ENCODE measurements at places on chromosomes 3 and 15.

DNA sequence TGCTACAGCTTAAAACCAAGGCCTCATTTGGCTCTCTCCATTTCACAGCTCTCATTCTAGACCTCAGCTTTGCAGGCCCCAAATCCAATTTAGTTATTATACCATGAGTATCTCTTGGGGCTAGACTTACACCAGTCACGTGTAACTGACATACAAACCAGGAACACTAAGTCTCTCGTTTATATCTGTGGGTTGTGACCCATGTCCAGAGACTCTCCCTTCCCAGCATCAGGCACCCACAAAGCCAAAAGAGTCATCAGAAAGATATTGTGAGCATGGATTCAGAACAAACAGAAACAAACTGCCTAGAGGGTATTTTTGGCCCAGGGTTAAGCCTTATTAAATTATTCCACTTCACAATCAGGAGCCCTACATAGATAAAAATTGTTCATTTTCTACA lies 5.6 kb upstream of the CCDC13 start:
- DNase-seq: no peak

DNA sequence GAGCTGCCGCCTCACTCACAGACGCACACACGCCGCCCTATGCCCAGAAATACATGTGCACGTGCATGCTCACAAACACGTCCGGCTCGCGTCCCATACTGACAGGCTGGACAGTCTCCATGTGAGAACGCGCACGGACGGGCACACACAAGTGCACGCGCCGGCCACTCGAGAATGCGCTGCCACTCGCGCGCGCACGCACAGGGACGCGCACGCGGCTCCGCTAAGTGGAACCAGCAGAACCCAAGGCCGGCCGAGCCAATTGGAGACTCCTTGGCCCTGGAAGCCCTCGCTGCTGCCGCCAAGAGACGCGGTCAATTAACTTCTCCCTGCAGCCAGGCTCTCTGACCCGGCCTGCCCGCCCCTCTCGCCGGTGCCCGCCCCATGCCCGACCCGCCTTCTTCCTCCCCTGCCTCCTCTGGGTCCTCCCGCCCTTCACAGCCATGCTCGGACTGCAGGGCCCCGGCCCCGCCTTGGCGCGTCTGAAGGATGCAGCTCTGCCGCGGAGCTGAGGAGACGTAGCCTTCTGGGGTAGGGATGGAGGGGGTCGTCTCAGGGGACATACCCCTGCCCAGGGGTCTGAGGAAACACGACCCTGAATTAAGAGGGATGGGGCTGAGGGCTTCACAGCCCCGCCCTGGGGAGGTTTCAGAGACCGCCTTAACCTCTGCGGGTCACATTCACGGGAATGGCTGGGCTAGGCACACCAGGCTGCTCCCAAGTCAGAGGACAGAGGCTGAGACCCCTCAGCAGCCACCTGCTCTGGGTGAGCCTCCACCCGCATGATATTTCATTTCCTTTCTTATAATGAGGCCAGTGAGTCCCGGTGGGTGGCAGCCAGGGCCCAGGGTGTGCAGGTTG lies 15.0 kb downstream of the PTH1R start:
- peak; percentile 81 for DNase-seq

GRCh38 chr15:39473298-39473947 lies 107.5 kb upstream of the THBS1 start:
- no peak for DNase-seq

DNA sequence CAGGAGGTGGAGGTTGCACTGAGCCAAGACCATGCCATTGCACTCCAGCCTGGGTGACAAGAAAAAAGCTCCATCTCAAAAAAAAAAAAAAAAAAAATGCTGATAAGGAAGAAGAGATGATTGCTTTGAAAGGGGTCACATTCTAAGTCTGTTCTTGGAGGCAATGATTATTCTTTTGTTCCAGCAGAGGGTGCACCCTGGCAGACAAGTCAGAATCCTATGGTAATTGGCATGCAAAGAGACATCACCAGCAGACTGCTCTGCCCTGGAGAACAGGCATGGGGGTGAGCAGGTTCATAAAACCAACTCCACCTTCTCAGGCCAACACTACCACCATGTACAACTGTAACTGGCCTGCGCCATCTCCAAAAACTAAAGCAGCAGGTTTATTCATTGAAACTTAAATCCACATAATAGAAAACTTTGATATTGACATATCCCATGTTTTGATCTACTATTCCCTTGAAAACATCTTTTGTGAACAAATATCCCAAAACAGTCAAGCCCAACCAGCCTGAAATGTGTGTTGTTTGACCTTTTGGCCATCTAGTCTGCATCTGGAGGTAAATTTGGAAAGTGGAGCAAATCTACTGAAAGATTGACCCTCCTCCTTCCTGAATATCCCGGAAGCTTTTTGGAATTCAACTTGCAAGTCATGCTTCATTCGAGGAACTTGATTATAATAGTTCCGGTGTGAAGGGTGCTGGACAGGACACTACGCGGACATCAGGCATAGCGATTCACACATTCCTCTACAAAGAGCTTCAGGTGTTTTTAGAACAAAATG lies 100.3 kb downstream of the MECOM start:
- DNase-seq: no peak

DNA sequence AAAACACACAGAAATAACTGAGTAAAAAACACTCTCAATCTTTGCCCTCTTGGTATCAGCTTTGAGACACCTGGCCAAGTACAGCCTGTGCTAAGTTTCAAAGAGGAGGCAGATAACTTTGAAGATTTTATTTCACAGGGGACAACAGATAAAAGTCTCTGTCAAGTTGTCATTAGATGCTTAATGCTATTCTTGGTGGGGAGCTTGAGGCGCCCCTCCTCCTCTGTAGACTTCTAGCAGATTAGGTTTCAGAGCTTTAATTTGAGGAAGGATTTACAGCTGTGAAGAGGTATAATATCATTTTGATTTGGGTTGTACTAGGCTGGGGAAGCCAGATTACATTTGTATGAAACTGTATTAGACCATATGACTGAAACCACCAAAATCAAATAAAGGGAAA lies 620.3 kb downstream of the FHIT start:
- no peak for DNase-seq

DNA sequence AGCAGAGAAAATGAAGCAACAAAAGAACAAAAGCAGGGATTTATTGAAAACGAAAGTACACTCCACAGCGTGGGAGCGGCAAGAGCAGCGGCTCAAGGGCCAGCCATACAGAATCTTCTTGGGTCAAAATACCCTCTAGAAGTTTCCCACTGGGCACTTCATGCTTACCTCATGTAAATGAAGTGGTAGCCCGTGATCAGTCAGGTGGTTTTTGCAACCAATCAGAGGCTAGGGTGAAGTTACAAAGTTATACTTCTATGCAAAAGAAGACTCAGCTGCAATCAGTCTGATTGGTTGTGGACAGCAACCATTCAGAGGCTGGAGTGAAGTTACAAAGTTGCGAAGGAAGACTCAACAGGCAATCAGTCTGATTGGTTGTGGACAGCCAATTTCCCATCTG lies 37.8 kb upstream of the TRH start:
- peak; percentile 53 for DNase-seq

DNA sequence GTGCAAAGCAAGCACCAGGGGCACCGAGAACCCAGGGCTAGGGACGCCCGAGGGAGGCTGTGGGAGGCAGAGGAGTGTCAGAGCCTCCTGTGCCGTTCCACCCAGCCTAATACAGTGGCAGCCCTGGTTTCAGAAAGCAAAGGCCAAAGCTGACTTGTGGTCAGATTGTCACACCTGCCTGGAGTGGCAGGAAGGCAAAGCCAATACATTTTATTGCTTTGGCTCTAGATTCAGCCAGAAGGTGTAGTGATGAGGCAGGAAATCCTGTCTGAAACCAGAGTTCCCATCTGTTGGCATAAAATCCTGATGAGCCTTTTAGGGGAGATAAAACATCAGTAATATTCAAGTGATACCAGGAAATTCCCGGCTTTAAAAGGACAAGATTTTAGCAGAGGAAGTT lies 168.3 kb downstream of the SLCO3A1 start:
- DNase-seq: no peak

GRCh38 chr15:67927501-67928168 lies 87.8 kb upstream of the RNU6-1 start:
- no peak for DNase-seq

DNA sequence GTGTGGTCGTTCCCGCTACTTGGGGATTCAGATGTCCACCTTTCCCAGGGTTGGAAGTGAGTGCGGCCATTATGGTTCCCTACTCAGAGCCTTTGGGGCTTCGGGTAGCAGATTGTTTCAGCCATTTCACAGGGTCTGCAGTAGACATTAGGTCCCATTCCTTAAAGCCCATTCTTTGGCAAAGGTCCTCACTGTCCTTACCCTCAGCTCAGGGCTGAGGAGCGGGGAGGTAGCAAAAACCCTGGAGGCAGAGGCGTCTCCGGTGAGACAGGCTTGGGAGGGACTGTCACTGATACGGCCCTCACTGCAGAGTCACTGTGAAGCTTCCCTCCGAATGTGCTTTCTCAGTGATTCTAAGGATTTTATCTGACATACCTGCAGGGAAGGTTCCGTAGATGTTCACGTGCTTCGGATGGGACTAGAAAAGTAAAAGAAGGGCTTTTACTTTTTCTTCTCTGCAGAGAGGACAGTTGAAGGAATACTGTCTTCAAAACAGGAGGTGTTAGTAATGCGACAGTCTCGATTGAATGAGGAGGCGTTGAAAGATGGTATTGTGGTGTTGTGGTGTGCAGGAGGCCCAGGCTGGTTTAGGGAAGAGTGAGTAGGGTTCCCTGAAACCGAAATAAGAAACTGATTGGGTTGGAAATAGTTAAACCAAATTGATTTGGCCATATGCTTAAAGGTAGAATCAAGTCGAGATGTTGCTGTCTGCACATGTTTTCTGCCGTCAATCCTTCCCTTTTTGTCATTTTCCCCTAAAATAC lies 630 bp downstream of the ATP6V1A start:
- peak; percentile 37 for DNase-seq

DNA sequence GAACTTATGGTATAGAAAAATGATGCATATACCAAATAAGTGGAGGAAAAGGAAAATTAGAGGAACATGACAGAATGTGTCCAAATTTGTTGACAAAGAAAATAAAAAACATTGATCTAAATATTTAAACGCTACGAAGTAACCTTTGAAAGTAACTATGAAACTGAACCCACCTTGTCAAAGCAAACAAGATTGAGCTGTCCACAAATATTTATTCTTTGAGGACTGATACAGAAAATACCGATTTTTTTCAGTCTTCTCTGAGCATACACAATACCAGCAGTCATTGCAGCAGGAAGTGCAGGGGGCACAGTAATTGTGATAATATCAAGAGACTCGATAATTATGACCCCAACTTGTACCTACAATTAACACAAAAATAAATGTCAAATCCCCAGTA lies 40.0 kb downstream of the ATP13A3 start:
- DNase-seq: no peak

- DNase-seq: no peak
Measured at GRCh38 chr3:194312743-194313281, 38.3 kb downstream of the CPN2 start.

- no peak for DNase-seq
Measured at GRCh38 chr15:34679291-34679690, 75.5 kb downstream of the GJD2 start.

GRCh38 chr15:68638953-68639515 lies 60.2 kb downstream of the CORO2B start:
- DNase-seq: no peak

DNA sequence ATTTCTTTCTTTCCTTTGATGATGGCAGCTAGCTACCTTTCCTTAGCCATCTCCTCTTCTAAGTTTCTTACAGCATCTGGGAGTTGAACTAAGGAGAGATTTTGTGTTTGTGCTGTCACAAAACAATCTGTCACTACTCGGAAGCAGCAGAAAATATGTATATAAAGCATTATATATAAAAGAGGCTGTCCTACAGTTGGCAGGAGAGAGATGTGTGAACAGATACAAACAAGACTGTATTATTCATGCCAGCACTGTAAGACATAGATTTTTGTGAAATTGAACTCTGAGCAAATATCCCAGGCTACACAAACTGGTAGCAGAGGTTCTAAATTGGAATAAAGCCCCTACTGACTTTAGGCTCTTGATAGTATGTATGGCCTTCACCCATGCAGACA lies 577.5 kb upstream of the NECTIN3 start:
- DNase-seq: no peak

- no peak for DNase-seq
Measured at GRCh38 chr3:9750556-9751411, 1.0 kb downstream of the OGG1 start.

DNA sequence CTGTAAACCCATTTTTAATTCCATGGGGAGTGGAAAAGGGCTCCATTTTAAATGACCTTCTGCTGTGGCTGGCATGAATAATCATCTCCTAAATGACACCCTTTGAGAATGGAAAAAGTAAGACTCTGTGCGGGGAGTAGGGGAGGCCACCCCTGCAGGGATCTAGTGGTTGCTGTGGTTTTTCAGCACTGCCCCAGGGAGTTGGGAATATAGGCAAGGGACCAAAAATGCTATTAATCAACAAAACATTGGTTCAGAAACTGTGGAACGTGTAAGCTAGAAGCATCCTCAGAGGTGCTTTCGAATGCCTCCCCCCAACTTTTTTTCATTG lies 30.1 kb upstream of the ADAMTS7 start:
- DNase-seq: no peak

DNA sequence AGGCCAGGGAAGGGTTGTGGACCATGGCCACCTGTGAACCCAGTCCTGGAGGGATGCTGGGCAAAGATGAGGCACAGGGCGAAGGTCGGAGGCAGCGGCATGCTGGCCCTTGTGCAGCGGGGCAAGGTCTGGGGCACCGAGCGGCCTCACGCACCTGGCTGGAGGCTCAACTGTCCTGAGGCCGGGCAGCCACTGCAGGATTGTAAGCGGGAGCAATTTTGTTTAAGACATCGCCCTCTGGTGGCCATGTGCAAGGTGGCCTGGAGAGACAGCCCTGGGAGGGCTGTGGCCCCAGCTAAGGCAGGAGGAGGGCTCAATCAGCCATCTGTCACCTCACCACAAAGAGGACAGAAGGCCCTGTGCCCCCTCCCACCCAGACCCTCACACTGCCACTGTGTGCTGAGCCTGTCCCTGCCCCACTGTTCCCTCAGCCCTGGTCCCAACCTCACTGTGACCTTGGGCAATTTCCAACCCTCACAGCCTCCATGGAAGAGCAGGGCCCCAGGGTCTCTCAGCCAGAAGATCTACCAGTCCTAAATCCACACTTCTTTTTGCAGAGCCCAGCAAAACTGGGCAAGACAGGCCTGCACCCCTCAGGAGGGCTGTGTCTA lies 46.2 kb downstream of the TPRA1 start:
- DNase-seq: peak; percentile 87

DNA sequence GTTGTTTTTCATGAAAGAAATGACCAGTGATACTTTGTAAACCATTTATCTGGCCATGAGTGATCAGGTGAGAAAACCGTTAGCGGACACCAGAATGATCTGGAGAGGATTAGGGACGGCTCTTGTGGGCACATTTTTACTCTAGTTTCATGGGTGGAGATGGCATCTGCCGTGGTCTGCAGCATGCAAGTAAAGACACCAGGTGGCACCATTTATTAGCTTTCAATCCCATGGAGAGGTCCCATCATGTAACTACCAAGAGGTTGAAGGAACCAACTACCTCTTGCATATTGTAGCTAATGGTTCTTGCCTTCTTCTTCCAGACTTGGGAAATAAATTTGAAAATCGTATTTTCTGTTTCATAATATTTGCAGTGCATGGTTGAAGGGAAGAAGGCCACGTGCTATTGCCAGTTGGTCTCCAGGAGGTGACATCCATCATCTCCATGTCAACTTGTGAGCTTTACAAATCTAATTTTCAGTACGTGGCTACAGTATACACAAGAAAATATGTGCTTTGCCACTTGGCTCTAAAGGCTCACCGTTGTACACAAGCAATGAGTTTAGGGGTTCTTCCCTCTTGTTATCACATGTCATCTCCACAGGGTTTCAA lies 1.5 kb upstream of the MAPKBP1 start:
- DNase-seq: peak; percentile 83
